ENCODE measurements at places on chromosomes 12 and 14. TPM values are rescaled to one million over a fixed set of nuclear protein-coding genes. Genes with fewer than 3 reads are reported as not detected.

The CHGA gene
- not detected for total RNA-seq

GRCh38 chr12:57435293-57435692, 709 bp downstream of the INHBC start:
- no peak for DNase-seq

DNA sequence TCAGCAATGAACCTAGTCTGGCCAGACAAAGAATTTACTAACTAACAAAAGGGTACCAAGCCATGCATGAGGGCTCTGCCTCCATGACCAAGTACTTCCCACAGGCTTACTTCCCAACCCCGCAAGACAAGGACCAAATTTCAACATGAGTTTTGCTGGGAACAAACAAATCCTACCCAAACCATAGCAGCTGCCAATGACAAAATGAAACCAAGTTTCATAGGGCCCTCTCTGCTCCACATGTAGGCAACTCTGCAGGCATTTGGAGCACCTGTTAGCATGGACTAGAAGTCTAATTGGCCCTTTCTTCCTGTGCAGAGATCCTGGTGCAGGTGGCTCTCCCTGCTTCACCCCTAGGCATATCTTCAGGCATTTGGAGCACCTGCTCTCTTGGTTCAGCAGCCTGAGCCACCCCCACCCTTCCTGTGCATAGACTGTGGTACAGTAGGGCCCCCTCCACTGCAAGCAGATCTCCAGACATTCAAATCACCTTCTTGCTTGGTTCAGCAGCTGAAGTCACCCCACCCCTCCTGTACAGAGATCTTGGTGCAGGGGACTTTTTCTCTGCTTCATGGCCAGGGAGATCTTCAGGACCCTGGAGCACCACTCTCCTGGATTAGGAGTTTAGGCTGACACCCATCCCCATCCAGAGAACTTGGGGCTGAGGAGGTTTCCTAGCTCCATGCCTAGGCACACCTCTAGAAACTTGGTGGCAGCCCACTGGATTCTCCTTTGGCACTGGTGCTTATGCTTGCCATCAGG, 308.7 kb downstream of the RPAP3 start:
- peak; percentile 69 for DNase-seq

DNA sequence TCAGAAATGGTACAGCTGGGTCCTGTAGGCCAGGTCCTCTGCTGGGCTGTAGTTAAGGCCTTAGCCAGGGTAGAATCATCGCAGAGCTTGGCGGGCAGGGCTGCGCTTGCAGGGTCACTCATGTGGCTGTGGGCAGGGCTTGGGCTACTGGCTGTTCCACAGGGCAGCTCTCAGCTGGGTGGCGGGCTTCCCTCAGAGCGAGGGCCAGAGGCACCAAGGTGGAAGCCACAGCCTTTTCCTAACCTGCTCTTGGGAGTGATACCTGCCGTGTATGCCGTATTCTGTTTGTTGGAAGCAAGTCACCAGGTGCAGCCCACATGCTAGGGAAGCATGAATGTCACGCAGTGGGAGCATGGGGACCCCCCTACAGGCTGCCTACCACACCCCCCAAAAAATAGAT, 69.8 kb upstream of the RIN3 start:
- no peak for DNase-seq

- DNase-seq = no peak
These were observed 203.7 kb downstream of the PTPRO start for GRCh38 chr12:15526033-15526432.
